ENCODE measurements at places on chromosomes 2 and 18.

- no peaks in the 10 kb centered on the region for H3K36me3 ChIP-seq
- no peak for DNase-seq
- H3K27me3 ChIP-seq, result no peaks in the 10 kb centered on the region
- no peak overlapping the region for H3K4me3 ChIP-seq
- no peak overlapping the region for H3K27ac ChIP-seq
- peaks cover 5% of the 10 kb centered on the region for H3K4me1 ChIP-seq
Observed at GRCh38 chr2:27916293-27916995, 25.9 kb downstream of the BABAM2 start.

DNA sequence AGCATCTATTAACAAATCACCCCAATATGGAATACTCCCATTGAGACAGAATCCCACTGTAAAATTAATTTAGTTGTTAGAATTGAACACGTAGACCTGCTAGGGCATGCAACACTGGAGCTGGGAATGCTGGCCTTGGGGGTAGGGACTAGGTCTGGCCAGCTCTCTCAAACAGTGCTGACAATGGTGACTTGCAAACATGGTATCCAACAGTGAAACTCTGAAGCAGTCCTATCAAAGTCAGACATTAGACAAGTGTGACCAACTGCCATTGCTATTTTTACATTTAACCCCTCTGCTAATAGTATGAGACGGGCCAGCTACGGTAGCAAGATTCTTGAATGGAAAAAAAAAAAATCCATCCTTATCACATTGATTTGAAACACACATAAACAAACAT, 7.2 kb downstream of the E2F6 start:
- peaks cover 61% of the 10 kb centered on the region for H3K4me1 ChIP-seq
- H3K36me3 ChIP-seq, result peaks cover 13% of the 10 kb centered on the region
- H3K4me3 ChIP-seq, result no peak overlapping the region
- H3K27me3 ChIP-seq, result no peaks in the 10 kb centered on the region
- no peak for DNase-seq

DNA sequence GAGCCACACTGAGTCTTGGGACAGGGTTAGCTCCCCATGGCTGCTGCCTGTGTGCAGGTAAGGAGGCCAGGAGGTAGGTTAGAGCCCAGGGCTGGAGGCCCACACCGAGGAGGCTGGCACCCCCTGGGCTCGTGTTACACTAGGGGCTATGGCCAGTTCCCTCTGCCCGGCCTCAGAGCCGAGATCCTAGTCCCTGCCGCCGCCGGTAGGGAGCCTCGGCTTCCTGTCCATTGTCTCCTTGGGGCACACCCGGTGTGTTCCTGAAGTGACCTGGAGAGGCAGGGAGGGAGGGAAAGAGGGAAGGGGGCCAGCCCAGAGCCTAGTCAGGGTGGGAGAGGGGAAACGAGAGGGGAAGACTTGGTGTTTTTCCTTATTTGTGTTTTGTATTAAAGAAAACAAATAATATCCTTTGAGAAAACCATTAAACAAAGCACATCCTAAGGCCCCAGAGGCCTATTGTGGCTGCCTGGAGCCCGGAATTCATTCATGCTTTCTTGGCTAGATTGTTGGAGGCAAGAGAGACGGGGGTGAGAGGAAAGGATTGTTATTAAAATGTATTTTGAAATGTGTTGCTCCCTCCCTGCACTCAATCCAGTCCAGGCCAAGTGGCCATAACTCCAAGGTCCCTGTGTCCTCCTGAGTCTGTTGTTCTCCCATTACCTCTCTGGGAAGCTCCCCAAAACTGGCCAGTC, 170.7 kb downstream of the CTIF start:
- no peaks in the 10 kb centered on the region for H3K36me3 ChIP-seq
- H3K27me3 ChIP-seq, result no peaks in the 10 kb centered on the region
- no peak overlapping the region for H3K27ac ChIP-seq
- H3K4me3 ChIP-seq, result no peak overlapping the region
- DNase-seq, result no peak

- H3K36me3 ChIP-seq, result no peaks in the 10 kb centered on the region
- no peak overlapping the region for H3K27ac ChIP-seq
- DNase-seq, result no peak
- H3K4me1 ChIP-seq, result no peaks in the 10 kb centered on the region
- no peak overlapping the region for H3K4me3 ChIP-seq
- H3K27me3 ChIP-seq, result no peaks in the 10 kb centered on the region
Observed at GRCh38 chr18:31446854-31447253, 687 bp upstream of the DSG3 start.

DNA sequence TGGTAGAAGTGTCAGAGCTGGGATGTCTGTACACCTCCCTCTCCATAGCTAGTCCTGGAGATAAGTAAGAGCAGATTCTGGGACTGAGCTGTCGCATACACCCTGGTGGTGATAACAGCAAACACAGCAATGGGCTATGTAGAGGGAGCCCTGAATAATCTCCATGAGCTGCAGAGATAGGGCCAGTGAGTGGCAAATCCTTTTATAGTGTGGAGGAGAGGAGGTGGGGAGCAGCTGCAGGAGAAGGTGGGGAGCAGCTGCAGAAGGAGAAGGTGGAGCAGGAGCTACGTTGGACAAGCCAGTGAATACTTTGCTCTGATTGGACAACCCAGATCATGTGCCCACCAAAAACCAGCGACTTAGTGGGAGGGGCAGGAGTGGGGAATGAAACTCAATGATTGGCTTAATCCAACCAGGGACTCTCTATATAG, 85.5 kb downstream of the TMEM247 start:
- H3K4me3 ChIP-seq, result no peak overlapping the region
- H3K27me3 ChIP-seq, result no peaks in the 10 kb centered on the region
- no peak for DNase-seq
- H3K27ac ChIP-seq, result no peak overlapping the region
- peaks cover 3% of the 10 kb centered on the region for H3K4me1 ChIP-seq

DNA sequence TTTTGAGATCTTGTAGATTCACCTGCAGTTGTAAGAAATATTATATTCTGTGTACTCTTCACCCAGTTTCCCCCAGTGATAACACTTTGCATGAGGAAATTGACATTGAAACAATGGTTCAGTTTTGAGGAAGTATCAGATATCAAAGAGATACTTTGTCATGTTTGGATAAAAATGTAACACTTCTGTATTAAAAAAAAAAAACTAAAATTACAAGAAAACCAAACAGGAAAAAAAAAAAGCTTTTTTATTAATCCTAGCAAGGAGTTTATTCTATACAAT, 204.0 kb downstream of the ARL4C start:
- DNase-seq, result no peak
- H3K27ac ChIP-seq, result no peak overlapping the region
- H3K4me3 ChIP-seq, result no peak overlapping the region
- H3K27me3 ChIP-seq, result no peaks in the 10 kb centered on the region

GRCh38 chr2:172177996-172178395, 75.3 kb upstream of the DLX2 start:
- no peak overlapping the region for H3K4me3 ChIP-seq
- DNase-seq, result no peak
- peaks cover 20% of the 10 kb centered on the region for H3K4me1 ChIP-seq

DNA sequence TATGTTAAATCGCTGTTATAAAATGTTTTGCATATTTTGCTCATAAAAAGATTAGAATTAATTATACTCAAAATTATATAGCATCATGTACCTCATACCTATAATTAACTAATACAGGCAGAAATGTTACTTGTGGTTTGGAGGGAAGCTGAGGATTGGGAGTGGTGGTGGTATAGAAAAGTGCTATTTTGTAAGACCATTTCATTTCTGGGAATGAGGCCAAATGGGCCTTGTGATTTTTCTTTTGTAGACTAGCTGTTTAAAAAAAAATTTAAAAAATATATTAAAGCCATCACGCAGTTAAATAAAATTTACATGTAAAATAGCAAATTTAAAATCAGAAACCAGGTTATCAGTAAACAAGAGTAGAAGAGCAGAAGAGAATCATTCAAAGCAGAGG, 560.8 kb upstream of the FAM98A start:
- H3K27ac ChIP-seq, result no peak overlapping the region
- H3K36me3 ChIP-seq, result no peaks in the 10 kb centered on the region
- H3K4me3 ChIP-seq, result no peak overlapping the region
- DNase-seq, result no peak
- H3K4me1 ChIP-seq, result no peaks in the 10 kb centered on the region

DNA sequence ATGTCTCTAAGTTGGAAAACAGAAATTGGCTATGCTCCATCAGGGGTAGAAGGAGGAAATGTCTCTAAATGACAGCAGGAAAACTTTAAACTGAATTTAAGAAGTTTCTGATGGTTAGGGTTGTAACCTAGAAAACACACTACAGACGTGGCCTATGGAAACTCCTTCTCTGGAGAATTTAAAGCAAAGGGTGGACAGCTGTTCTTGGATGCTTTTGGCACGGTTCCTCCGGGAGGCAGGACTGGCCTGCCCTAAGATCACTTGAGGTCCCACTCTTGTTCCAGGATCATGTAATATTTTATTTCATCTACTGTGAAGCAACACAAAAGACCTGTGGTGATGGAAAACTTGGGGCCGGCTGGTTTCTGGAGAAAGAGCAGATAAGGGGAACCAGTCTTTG, 77.0 kb downstream of the NRP2 start:
- H3K4me1 ChIP-seq, result peaks cover 37% of the 10 kb centered on the region
- H3K27me3 ChIP-seq, result no peaks in the 10 kb centered on the region
- no peak for DNase-seq

GRCh38 chr18:23359421-23359820, 93.7 kb upstream of the RIOK3 start:
- H3K4me3 ChIP-seq, result no peak overlapping the region
- H3K4me1 ChIP-seq, result peaks cover 17% of the 10 kb centered on the region
- no peak overlapping the region for H3K27ac ChIP-seq
- no peak for DNase-seq
- H3K27me3 ChIP-seq, result no peaks in the 10 kb centered on the region

DNA sequence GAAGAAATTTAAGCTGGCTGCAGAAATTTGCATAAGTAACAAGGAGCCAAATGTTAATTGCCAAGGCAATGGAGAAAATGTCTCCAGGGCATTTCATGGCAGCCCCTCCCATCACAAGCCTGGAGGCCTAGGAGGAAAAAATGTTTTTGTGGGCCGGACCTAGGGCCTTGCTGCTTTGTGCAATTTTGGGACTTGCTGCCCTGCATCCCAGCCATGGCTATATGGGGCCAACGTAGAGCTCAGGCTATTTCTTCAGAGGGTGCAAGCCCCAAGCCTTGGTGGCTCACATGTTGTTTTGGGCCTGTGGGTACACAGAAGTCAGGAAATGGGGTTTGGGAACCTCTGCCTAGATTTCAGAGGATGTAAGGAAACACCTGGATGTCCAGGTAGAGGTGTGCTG, 57.7 kb downstream of the MOB4 start:
- H3K36me3 ChIP-seq, result peaks cover 45% of the 10 kb centered on the region
- H3K27me3 ChIP-seq, result no peaks in the 10 kb centered on the region
- no peaks in the 10 kb centered on the region for H3K4me1 ChIP-seq
- no peak overlapping the region for H3K4me3 ChIP-seq
- DNase-seq, result no peak

DNA sequence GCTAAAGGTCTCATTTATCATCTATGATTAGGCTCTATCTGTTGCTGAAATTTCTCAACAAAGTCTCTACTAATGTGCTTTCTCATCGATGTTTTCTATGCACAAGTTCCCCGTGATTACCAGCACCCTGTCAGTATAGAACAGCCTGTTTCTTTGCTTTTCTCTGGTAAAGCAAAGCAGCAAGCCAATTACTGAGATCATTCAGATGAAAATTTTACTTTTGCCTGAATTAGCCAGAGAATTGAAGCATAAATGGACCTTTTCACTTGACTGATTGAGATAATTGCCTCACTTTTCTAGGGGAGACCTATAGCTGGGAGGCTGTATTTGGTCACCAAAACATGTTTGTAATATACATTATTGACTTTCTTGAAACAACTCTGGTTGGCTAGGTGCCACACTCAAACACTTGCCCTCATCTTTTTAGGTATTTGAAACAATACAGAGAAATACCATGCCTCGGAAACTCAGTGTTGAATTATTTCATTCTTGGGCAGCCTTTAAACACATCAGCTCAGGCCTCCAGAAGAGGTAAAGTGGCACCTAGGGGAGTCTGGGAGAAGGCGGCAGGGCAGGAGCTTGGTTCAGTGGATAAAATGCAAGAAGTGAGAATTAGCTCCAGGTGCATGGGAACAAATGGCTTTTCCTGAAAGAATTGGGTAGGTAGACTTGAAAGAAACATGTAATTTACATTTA, 96.2 kb downstream of the GALNT3 start:
- no peak for DNase-seq
- no peak overlapping the region for H3K4me3 ChIP-seq
- peaks cover 29% of the 10 kb centered on the region for H3K4me1 ChIP-seq
- H3K27me3 ChIP-seq, result no peaks in the 10 kb centered on the region

DNA sequence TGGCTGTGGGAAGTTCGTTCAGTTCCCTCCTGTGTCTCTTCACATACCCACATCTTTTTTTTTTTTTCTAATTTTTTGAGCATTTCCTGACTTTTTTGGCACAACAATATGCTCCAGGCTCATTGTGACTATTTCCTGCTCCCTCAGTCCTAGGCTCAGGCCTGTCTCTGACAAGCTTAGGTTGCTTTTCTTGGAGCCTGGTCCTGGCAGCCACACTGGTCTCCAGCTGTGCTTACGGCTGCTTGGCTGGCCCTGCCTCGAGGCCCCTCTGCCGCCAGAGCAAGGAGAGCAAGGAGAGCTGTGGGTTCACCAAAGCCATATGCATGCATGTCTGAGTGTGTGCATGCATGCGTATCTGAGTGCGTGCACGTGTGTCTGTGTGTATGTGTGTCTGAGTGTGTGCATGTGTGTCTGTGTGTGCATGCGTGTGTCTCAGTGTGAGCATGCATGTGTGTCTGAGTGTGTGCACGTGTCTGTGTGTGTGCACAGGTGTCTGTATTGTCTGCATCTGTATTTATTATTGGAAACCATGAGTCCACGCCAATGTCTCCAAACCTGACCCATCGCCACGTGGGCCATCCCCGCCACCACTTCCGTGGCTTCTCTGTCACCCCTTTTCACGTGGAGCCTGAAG, 766.1 kb upstream of the SALL3 start:
- no peaks in the 10 kb centered on the region for H3K36me3 ChIP-seq
- no peak for DNase-seq
- no peak overlapping the region for H3K27ac ChIP-seq
- H3K4me1 ChIP-seq, result peaks cover 11% of the 10 kb centered on the region
- no peaks in the 10 kb centered on the region for H3K27me3 ChIP-seq

DNA sequence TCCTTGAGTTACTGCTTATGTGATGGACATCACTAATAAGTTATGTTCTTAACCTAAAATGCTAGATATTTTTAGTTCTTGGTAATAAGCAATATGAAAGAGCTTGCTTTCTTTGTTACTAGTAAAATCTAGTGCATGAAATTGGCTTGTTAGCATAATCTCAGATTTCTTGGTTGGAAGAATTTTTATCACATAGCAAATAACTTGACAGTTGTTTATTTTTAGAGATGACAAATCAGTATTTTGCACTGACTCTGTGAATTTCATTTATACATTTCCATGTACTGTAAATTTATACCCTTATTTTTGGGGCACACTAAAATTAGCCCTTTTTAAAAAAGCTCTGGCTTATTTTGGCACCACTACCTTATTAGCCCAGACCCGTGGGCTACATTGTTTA, 45.6 kb downstream of the LCLAT1 start:
- no peaks in the 10 kb centered on the region for H3K4me1 ChIP-seq
- H3K27me3 ChIP-seq, result no peaks in the 10 kb centered on the region
- H3K36me3 ChIP-seq, result peaks cover 14% of the 10 kb centered on the region
- no peak for DNase-seq
